CD4-positive, alpha-beta T cell treated with Interleukin-2 at 100 ng/mL for 4 hours (primary cell): ENCODE measurements at places on chromosomes 6 and 20.

- DNase-seq, result no peak
Observed at GRCh38 chr6:79536585-79536953, 661 bp downstream of the LCA5 start.

DNA sequence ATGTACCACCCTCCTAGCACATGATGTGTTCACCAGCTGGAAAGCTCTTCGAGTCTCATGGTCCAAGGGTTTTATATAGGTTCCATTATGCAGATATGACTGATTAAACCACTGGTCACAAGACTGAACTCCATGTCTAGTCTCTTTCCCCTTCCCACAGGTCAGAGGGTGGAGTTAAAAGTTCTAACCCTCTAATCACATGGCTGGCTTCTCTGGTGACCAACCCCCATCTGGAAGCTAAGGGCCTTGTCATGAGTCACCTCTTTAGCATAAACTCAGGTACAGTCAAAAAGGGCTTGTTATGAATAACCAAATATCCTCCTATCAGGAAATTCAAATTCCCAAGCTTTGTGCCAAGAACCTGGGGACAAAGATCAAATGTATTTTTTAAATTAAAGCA lies 52.0 kb upstream of the KLHL31 start:
- DNase-seq, result no peak

GRCh38 chr6:134165561-134166201 lies 113.3 kb upstream of the SLC2A12 start:
- DNase-seq, result no peak

DNA sequence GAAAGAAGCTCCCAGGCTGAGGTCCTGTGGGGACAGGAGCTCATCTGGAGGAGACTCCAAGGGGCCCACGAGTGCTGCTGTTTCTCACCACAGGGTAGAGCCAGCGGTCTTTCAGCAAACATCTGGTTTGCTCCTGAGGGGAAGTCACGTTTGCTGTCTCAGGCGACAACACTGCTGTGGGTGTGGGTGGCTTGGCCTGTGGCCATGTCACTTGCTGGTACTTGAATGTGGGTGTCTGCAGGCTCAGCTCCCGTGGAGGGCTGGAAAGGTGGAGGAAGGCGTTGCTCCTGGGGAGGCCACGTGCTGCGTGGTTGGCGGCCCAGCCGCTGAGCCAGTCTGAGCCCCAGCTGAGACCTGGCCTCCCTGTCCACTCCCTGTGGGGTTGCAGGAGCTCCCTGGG lies 52.8 kb upstream of the MPC1 start:
- DNase-seq, result peak; percentile 46
